ENCODE measurements at places on chromosomes 16 and 17.

GRCh38 chr17:65696739-65697394 lies 135.4 kb upstream of the AXIN2 start:
- DNase-seq, result no peak

GRCh38 chr17:21039839-21040575 lies 2.8 kb downstream of the USP22 start:
- DNase-seq, result no peak

DNA sequence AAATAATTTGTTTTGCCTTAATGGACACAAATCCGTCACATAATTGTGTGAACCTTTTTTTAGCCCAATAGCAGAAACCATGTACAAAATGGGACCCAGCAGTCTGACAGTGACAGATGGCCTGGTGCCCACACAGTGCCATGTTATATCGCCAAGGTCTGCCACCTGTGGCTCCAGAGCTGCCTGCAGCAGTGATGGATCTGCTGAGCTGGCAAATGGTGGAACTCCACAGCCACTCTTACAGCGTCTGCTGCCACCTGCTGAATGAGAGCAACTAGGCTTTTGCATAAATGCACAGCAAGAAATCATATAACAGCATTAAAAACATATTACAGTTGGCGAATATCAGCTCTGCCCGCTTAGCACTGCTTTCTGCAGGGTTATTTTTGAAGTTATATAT lies 59.4 kb downstream of the NUP93 start:
- DNase-seq, result no peak

DNA sequence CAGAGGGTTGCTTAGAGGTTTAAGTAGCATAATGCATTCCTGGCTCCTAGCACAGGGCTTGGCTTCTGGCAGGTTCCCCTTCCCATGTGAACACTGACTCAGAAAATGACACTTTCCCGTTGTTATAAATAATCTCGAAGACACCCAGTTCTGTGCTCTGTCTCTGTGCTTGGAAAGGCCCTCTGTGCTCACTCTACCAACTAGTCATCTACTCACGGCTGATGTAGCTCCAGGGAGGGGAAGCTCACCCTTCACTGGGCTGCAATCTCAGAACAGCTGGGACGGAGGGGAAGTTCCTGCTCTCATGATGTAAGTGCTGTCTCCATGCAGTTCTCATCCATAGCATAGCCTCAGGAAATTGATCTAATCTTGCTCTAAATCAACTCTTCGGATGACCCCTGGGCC lies 230.5 kb upstream of the ASIC2 start:
- DNase-seq, result no peak

- no peak for DNase-seq
These were observed at the start of gene ROGDI for GRCh38 chr16:4801962-4802658. Gene ROGDI, minus strand, starts transcription at chr16:4802633. Its CDS starts 62 bp downstream, at chr16:4802571.

DNA sequence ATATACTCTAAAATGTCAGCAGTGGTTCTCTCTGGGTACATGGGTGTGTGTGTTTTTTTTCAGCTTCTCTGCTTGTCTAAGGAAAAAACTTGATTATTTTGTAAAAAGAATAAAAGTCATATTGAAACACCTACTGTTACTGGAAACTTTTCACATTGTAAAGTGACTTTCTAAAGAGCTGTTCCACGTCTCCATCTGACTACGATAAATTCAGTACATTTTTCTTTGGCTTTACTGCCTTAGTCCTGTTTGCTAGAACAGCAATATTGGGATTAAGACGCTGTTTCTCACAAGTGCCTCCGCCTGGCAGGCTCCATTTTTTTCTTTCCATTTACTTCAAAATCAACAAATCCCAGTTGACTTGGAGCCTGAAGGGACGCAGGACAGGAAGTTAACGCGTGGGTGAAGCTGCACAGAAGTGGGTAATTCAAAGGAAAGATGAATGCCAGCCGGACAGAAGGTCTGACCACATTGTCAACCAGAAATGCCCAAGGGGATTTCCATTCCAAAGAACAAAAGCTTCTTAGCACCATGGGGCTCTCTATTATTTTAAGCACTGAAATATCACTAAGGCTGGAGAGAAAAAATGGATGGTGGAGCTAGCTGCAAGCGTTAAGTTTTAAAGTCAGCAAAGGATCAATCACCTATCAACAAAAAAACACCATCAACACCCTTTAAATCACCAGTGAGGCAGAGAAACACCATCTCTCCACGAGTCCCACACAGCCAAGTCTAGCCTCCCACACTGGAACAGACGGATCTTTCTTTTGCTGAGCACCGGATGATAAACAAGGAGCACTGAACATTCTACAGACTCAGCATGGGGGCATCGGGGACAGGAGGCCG lies 8.4 kb downstream of the GLOD4 start:
- DNase-seq, result no peak

- DNase-seq, result no peak
These were observed 1.8 kb upstream of the SLC4A1 start for GRCh38 chr17:44269535-44270240.

DNA sequence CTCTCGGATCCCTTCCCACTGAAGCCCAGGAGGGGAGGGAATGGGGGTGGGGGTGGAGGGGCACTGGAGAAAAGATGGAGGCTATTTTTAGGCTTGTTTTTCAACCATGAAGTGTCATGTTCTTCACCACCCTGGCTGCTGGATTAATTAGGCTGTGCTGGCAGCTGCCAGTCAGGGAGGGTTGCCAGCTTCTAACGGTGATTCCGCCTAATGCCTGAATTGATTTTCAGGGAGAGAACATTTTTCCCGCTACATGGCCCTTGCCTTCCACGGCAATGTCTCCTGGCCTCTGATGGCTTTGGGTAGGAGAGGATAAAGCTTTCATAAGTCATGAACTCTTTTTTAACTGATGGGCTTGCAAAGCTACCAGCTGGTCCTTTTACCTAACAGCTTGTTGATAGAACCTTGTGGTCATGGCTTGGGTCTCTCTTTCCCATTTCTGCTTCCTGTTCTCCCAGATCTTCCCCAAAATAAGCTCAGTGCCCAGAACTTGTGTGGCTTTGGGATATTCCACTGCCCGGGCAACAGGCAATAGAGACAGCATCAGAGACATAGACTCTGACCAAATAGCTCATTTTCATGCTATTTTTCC lies 167.4 kb downstream of the PITPNC1 start:
- DNase-seq, result no peak

GRCh38 chr17:80414508-80414802 lies 512 bp upstream of the ENDOV start:
- no peak for DNase-seq

DNA sequence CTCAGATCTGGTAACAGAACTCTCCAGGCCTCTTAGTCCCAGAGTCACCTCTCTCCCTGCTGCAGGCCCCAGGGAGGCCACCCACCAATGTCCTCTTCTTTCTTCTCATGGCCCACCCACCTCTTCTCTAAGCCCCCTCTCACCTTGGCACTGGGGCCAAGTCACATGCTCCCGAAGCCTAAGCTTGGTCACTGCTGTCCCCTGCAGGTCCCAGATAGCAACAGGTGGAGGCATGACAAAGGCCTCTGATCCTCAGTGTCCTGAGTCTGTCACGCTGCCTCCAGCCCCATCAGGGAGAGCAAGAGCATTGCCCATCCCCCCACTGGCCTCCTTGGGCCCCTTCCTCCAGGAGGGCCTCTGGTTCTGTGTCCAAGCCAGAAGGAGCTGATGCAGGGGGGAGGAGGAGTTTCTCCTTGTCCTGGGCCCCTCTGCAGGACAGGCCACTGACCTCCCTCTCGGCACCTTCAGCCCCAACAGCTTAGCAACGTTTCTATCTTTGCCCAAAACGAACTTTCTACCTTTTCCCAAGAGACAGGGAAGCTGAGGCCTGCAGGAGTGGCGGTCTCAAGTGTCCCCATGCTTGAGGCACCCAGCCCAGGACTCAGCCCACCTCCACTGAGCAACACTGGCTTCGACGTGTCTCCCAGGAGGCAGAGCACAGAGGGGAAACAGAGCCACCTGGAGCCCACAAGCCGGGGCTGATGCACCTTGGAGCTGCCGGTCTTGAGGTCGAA lies 8.6 kb downstream of the P2RX1 start:
- DNase-seq, result no peak

- no peak for DNase-seq
These were observed 36.6 kb upstream of the MED9 start for GRCh38 chr17:17440010-17440843.

DNA sequence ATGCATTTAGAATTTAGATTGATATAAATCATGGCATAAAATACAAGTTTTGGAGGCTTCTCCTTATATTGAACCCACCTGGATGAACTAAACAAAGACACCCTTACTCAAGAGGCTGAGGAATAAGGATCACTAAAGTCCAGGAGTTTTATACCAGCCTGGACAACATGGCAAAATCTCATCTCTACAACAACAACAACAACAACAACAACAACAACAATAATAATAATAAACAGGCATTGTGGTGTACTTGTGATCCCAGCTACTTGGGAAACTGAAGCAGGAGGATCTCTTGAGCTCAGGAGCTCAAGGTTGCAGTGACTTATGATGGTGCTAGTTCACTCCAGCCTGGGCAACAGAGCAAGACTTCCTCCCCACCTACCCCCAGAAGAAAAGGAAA lies 558.0 kb downstream of the TOX3 start:
- no peak for DNase-seq

- DNase-seq, result no peak
These were observed 101.9 kb downstream of the PCTP start for GRCh38 chr17:55852734-55853133.

- no peak for DNase-seq
These were observed 470 bp downstream of the KRT23 start for GRCh38 chr17:40936976-40937375.

- DNase-seq, result peak; percentile 74
These were observed 977 bp upstream of the ZNF778 start for GRCh38 chr16:89216315-89217137.

DNA sequence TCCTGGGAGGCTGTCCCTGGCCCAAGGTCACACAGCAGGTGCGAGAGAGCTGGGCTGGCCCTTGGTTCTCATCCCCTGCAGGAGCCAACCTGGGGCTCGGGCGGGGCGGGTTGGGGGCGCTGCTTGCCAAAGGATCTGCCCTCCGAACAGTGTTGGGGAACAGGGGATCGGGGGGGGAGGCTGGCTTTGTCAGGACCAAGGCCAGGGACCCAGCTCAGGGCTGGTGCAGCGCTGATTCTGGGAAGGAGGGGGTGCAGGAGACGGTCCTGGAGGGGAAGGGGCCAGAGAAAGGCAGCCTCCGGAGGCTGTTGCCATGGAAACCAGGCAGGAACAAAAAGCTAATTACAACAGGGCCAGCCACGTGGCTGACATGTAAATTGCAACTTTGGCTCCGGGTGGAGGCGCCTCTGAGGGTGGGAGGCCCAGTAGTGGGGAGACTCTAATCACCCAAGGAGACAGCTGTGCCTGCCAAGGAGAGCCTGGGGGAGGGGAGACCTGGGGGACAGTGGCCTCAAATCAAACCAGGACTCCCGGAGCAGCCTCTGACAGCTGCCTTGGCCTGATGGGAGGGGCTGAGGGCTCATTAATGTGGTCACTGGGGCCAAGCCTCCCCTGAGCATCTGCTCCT lies 1.3 kb downstream of the TUBB3 start:
- DNase-seq, result no peak

- DNase-seq, result no peak
These were observed 196.0 kb upstream of the PSMD7 start for GRCh38 chr16:74100395-74101326.

DNA sequence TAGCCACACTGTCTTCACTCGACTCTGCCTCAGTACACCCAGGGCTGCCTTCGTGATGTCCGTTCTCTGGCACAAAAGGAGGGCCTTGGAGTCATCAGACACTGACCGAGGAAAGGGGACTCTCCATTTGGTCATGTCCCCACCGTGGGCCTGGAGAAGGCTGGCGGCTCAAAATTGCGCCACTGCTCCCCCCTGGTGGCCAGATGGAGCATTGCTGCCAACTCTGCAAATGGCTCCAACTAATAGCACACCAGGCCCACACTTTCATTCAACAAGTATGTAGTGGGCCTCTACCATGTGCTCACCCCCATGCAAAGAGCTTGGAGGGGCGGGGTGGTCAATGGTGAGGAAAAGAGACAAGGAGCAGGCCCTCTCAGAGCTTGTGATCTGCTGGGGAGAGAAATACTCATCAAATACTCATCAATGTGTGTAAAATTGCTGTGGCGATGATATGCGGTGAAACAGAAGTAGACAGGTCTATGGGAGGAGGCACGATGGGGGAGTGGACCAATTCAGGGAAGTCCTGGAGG lies 5.2 kb upstream of the GRIN2C start:
- DNase-seq, result peak; percentile 87

- no peak for DNase-seq
These were observed 128.5 kb downstream of the SPACA3 start for GRCh38 chr17:33120103-33120502.

DNA sequence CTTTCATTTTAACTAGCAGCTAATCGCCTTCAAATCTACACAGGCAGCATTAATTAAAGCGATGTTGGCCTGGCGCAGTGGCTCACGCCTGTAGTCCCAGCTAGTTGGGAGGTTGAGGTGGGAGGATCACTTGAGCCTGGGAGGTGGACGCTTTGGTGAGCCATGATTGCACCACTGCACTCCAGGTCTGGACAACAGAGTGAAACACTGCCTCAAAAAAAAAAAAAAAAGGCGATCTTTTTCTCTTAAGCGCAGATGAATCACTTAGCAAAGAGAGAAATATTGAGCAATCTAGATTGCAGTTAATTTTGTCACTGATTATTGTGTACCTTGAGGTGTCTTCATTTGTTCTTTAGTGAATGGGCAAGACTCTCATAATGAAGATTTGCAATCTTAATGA lies 12.4 kb downstream of the SNTB2 start:
- no peak for DNase-seq

GRCh38 chr16:75443298-75443697 lies 10.0 kb upstream of the CFDP1 start:
- no peak for DNase-seq

DNA sequence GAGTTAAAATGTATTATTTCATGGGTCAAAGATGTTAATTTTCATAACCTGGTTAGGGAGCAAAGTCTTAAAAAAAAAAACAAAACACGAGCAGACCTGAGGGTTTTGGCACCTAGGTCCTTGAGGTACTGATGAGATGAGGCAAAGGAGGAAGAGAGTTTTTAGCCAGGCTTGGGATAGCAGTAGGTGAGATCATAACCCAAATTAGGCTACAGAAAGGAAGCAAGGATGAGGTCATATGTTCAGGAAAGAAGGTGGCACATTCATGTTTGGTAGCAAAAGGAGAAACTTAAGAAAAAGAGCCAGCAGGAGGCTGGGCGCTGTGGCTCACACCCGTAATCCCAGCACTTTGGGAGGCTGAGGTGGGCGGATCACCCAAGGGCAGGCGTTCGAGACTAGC lies 2.8 kb downstream of the ATXN1L start:
- DNase-seq, result no peak

DNA sequence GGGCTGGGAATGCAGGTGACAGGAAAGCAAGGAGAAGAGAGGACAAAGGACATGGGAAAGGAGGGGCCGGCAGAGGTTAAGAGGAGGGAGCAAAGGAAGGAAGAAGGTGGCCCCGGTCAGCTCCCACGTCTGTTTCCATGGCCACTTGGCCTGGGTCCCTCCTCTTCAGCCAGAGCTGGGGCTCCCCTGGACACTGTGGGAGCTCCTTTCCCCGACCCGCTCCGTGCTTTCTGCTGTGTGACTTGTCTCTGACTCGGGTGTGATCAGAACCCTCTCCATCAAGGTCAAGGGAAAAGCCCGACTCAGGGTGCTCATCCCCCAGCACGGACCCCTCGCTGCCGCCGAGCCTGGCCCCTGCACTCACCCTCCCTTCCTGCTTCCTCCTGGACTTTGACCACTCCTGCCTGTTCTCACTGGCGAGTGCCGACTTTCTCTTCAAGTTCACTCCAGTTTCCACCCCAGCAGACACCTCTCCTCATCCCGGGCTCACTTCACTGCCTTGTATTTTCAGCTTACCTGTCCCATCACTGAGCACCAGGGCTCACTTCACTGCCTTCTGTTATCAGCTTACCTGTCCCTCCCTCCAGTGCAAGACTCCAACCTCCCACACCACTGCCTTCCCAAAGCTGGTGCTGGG lies 61.2 kb downstream of the MEAK7 start:
- no peak for DNase-seq

GRCh38 chr16:83928341-83929055 lies 24.5 kb upstream of the OSGIN1 start:
- no peak for DNase-seq
